Head of caudate nucleus (tissue), 42 donors: ENCODE measurements at places on chromosomes 3 and 15.
A peak's percentile ranks its signal among the peaks of the same experiment; 100 is the strongest.

- DNase-seq: no peak
Observed at GRCh38 chr3:170734043-170734734, 135.8 kb downstream of the RPL22L1 start.

DNA sequence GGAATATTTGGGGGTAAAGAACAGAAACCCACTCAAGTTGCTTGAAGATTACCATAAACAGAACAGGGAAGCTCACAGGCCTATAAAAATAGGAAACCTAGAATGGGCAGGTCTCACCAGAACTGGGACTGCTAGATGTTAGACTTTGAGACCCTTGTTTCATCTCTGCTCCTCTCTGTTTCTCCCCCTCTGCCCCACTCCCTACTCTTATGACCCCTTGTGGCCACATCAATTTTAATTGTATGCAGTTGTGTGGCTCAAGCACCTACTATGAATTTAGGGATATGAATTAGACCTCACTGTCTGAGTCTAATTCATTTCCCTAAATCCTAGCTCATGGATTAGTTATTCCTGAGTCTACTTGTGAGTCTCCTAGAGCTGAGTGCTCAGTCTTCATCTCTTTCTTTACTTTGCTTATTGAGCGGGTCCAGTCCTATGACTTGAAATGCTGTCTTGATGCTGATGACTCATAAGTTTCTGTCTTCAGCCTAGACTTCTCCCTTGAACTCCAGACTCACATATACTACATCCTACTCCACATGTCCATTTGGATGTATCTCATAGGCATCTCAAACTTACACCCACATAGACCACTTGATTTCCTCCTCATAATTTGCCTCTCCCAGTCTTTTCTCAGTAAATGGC lies 78.7 kb downstream of the ITPR1 start:
- DNase-seq: no peak

DNA sequence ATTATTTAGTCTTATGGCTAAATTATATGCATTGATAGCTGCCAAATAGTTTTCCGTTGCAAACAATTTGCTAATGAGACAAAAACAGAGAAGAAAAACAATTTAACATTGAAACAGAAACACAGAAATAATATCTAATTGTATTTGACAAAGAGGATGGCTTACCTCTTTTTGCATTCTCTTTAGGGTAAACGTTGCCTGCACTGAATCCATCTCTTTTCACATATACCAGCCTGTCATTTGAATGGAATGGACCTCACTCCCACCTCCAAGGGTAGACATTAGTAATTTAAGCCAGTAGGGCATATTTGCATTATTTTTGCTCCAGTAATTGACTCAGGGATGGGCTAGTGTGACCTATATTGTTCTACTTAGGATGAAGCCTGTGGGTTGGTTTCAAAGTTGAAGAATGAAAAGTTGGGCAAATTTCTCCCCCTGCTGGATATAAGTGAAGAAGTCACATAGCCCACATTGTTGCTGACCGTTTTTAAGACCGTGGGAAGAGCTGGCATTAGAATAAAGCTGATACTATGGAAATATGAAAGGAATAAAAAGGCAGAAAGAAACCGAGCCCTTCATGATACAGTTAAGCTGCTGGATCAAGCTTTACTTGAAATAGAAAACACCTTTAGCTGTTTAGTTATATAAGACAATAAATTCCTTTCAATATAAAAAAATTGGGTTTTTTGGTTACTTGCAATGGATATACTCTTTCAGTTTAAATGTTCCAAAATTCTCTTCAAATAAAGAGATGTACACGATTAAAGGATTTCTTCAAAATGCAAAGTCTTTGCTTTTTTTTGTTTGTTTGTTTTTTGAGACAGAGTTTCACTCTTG lies 26.9 kb downstream of the PIERCE2 start:
- no peak for DNase-seq

GRCh38 chr15:83092309-83092976 lies 15.0 kb upstream of the TM6SF1 start:
- no peak for DNase-seq

- DNase-seq: no peak
Observed at GRCh38 chr3:183301937-183302580, 49.0 kb downstream of the B3GNT5 start.

GRCh38 chr15:29822684-29823459 lies 604 bp upstream of the TJP1 start:
- DNase-seq: peak; percentile 66

DNA sequence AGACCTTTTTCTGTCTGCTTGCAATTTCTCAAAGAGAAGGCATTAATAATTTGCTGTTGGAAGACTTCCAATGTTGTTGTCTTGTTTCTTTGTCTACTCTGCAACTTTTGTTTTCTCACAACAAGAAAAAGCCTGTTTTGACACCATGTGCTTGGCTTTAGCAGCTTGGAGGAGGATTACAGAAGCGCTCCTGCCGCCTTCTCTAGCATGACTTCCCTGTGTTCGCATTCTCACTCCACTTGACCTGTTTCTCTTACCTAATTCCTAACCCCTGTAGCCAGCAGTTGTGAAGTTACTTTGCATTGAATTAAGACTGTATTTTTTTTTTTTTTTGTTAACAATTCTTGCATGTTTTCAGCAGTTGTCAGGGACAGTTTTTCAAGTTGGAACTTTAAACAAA lies 235.3 kb upstream of the GOLIM4 start:
- DNase-seq: no peak

DNA sequence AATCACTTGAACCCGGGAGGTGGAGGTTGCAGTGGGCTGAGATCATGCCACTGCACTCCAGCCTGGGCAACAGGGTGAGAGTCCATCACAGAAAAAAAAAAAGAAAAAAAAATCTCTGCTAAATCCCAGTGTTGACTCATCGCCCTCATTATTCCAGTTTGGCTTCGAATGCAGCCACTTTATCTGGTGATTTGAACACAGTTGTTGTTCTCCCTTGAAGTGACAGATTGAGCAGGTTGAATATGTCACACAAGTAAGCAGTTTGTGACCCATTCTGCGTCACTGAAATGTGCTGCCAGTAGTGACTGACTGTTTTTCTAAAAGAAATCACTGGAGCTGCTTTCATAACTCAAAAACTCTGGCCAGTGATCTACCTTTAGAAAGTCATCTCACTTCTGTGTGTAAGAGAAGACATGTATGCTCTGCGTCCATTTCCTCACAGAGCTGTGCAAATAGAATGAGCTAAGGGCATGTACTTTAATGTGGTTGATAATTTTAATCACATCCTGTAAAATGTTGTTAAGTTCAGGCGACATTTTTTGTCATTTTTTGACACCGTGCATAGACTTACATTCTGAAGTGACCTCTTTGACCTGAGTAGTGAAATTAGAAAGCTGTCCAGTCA lies 12.5 kb downstream of the DOCK3 start:
- no peak for DNase-seq

- DNase-seq: no peak
Observed at GRCh38 chr3:184395320-184395660, 15.4 kb downstream of the CHRD start.

GRCh38 chr3:147864754-147865354 lies 455.7 kb downstream of the ZIC1 start:
- no peak for DNase-seq

DNA sequence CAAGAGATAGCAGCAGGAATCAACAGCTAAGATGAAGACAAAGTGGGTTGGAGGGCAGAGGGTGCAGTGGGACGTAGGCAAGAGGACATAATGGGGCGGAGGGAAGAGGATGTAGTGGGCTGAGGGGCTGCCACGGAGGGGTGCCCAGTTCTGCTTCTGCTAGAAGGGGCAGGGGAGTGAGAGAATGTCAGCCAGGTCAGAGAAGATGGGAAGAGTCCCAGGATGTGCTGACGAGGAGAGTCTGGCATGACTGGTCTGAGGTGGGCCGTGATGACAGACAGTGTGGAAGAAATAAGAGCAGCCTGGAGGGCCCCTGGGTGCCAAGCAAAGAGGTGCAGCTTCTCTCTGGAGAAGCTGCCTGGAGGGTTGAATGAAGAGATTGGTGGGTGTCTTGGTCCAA lies 4.0 kb downstream of the SPSB4 start:
- DNase-seq: no peak

DNA sequence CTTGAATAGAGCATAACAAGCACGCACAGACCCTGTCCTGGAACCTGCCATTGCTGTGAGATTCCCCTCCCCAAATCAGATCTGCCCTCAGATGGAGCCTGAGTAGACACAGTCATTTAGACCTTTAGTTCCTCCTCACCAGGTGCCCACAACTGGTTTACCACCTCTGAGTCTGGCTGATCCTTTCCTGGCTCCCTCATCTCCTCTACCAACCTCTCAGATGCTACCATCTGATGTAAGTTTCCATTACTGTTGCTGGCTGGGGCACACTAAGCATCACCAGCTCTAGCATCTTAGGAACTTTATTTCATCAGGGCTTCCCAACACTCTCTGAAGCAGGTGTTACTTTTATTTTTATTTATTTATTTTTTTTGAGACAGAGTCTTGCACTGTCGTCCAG lies 288.3 kb downstream of the TLE3 start:
- no peak for DNase-seq

DNA sequence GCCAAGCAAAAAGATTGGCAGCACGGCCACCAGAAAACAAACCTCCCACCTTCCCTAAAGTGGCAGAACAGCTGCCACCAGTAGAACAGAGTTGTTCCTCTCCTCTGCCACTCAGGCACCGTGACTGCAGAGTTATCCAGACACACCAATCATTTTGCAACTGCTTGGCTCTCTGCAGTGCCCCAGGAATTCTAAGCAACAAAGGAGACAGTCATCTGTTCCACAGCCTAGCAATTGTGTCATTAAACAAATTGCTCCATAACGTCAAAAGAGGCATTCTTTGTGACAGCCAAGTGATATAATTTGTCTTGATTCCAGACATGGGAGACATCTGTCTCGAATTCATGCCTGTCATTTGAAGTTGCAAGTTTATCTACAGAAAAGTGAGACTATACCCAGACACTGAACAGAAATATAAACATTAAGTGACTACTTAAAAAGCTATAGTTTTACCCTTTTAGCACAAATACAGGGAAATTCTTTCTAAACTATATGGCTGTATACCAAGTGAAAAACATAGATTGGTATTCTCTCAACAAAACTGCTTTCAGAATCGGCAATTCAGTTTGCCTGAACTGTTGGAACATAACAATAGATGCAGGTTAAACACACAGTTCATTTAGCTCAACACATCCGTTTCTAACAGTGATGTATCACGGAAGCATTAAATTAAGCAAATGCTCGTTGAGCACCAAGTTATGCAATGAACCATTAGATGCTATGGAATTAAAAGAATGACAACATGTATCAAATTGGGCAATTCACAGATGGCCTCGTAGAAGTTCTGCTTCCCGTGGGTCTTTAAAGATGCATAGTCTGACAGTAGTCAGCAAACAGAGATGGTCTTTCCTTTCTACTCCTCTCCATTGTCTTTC lies 281.3 kb downstream of the FGF12 start:
- DNase-seq: peak; percentile 16

- DNase-seq: no peak
Observed at GRCh38 chr15:82184776-82185175, 77.8 kb downstream of the EFL1 start.

DNA sequence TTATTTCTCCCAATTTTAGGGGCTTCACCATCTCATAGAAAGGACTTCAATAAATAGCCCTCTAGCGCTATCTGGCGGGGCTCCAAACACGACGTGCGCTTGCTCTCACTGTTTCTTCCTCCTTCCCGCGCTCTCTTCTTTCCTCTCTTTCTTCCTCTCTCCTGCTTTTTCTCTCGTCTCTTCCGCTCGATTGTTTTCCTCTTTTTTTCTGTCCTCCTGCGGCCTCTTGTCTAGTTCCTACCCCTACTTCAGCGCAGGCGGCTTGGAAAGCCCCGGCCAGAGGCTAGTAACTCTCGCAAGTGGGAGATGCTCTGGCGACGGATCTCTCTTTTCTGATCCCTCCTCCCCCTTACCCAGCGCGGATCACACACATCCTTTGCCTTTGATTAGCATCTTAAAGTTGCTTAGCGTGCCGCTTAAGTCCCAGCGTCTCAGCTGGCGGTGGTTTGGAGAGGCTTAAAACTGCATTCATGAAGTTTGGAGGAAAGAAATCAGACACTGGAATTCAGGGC lies 6.2 kb upstream of the MEIS2 start:
- peak; percentile 85 for DNase-seq

DNA sequence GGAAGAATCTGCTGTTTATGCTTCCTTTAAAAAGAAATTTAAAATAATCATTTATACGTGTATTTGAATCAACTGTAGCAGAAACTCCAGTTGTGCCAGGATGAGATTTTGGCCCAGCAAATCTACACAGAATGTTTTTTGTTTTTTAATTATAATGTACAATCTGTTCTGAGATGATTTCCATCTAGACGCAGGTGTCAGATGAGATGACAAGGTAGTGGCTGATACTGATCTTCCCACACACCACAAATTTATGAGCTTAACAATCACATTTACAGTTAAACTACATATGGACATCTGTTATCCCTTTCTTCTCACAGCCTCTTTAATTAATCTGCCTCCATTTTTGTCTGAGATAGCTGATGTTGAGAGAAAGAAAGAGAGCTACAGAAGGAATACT lies 23.6 kb downstream of the DCLK3 start:
- DNase-seq: no peak

DNA sequence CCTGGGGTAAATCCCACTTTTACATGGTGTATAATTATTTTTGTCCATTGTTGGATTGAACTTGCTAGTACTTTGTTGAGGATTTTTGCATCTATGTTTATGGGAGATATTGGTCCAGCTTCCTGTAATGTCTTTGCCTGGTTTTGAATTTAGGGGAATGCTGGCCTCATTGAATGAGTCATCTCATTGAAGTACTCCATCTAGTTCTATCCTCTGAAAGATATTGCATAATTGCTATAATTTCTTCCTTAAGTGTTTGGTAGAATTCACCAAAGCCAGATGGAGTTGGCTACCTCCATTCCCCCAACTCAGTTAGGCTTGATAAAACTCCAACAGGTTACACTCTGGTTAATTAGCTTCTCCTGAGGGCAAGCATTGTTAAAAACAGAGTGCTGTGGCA lies 237.4 kb upstream of the TGFBR2 start:
- DNase-seq: no peak

- DNase-seq: no peak
Observed at GRCh38 chr3:102085431-102086176, 236.3 kb downstream of the NFKBIZ start.

- no peak for DNase-seq
Observed at GRCh38 chr3:171781711-171782127, 28.6 kb downstream of the PLD1 start.

- no peak for DNase-seq
Observed at GRCh38 chr15:39404767-39405181, 176.1 kb upstream of the THBS1 start.

DNA sequence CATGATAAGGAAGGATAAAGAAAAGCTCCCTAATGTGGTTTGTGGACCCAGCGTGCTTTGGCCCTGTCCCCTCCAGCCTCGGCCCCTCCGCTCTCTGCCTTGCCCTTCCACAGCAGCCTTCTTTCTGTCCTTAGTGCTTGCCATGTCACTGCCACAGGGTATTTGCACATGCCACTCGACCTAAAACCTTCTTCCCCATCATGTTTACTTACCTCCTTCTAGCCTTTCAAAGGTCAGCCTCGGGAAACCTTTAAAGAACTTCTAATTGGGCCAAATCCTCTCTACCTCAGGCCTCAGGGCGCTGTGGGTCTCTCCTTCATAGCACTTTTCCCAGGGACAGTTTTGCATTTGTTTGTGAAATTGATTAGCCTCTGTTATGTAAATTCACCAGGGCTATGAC lies 73.0 kb downstream of the SCN11A start:
- no peak for DNase-seq
